Activated T-helper 1 cell treated with anti-CD3 and anti-CD28 coated beads, Interleukin-2, amount 50 U/mL, for 16 hours (primary cell): ENCODE measurements at places on chromosomes 5 and 9.
A peak's percentile ranks its signal among the peaks of the same experiment; 100 is the strongest.

GRCh38 chr5:92599217-92599810 is 981.7 kb downstream of the NR2F1-AS1 start:
- DNase-seq: no peak

- no peak for DNase-seq
Observed at GRCh38 chr5:171314728-171315385, 5.8 kb downstream of the TLX3 start.

DNA sequence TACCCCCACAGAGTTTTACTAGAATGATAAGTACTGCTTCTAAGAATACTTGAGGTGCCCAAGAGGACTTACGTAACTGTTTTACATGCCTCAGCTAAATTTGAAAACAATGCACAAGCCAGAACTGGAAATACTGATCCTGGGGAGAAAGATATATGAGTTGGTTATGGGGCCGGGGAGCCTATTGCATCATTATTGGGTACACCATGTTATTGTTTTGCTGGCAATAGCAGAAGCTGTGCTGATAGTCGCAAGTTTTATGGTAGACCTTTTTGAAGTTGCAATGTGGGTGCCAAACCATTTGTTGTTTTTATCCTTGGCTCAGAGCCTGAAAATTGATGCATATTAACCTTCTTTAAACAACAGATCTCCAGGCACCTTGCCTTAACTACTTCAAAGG is 108.4 kb upstream of the DHFR start:
- DNase-seq: no peak

DNA sequence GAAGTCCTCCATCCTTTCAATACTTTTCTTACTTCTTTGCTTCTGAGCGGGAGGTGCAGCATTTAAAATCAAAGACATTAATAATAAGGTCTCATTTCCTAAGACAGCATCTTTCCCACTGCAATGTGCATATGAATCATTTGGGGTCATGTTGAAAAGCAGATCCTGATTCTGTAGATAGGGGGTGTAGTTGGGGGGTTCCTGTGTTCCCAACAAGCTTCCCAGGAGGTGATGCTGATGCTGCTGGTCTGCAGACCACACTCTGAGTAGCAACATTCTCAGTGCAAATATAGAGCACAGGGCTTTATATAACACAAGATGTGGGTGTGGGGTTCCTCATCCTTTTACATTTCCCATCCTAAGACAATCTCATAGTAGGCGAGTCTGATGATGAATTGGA is 126.5 kb upstream of the PALM2AKAP2 start:
- no peak for DNase-seq

DNA sequence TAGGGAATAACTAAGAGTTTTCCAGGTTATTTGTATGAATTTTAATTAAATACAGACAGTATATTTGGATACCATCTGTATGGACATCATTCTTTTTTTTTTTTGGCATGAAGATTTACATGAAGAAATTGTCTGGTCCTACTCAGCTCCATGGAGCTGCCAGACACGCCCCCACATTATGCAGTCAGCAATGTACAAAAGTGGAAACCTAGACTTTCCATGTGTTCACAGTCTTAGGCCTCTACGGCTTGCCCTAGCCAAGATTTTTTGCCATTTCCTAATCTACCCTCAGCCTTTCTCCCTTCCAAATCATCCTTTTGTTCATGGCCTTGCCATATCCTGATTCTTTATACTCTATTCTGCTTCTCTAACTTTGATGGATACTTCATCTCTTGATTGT is 207.1 kb downstream of the SGCD start:
- DNase-seq: no peak

GRCh38 chr9:84919440-84919839 is 249.9 kb downstream of the NTRK2 start:
- DNase-seq: no peak

DNA sequence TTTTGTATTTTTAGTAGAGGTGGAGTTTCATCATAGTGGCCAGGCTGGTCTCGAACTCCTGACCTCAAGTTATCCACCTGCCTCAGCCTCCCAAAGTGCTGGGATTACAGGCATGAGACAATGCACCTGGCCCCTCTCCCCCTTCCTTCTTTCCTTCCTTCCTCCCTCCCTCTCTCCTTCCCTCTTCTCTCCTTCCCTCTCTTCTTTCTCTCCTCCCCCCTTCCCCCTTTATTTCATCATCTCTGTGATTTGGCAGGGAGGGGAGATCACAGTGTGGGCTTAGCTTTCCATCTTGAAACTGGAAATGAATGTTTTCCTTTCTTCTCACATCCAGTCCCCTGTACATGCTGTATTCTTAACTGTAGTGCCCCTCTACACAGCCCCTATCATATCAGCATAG is 12.7 kb downstream of the RHOBTB3 start:
- no peak for DNase-seq

- no peak for DNase-seq
Observed at GRCh38 chr5:1468247-1468612, 23.0 kb upstream of the SLC6A3 start.

DNA sequence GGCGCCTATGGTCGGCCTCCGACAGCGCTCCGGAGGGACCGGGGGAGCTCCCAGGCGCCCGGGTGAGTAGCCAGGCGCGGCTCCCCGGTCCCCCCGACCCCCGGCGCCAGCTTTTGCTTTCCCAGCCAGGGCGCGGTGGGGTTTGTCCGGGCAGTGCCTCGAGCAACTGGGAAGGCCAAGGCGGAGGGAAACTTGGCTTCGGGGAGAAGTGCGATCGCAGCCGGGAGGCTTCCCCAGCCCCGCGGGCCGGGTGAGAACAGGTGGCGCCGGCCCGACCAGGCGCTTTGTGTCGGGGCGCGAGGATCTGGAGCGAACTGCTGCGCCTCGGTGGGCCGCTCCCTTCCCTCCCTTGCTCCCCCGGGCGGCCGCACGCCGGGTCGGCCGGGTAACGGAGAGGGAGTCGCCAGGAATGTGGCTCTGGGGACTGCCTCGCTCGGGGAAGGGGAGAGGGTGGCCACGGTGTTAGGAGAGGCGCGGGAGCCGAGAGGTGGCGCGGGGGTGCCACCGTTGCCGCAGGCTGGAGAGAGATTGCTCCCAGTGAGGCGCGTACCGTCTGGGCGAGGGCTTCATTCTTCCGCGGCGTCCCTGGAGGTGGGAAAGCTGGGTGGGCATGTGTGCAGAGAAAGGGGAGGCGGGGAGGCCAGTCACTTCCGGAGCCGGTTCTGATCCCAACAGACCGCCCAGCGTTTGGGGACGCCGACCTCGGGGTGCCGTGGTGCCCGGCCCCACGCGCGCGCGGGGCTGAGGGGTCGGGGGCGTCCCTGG is 561 bp downstream of the DAPK1 start:
- DNase-seq: no peak

- DNase-seq: no peak
Observed at GRCh38 chr5:149457393-149457763, 78.3 kb upstream of the IL17B start.

GRCh38 chr5:146667633-146668272 is 151.8 kb upstream of the GPR151 start:
- no peak for DNase-seq

DNA sequence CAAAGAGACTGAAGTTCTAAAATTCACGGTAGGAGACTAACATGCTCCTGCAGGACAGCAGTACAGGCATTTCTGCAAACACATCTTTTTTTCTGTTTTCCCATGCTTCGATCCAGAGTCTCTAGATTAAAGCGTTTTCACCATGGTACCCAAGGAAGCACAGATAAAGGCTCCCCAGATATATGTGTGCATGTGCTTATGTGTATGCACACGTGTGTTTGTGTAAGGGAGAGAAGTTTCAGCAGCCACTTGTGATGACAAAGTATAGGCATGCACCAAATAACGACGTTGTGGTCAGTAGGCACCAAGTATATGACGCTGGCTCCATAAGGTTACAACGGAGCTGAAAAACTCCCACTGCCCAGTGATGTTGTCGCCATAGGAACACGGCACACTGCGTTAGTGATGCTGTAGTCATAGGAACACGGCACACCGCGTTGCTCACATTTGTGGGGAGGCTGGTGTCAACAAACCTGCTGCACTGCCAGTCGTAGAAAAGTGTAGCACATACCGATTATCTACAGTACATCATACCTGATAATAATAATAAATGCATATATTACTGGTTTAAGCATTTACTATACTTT is 21.7 kb downstream of the MED10 start:
- DNase-seq: no peak

GRCh38 chr9:79764374-79764773 is 192.6 kb downstream of the TLE4 start:
- DNase-seq: no peak

DNA sequence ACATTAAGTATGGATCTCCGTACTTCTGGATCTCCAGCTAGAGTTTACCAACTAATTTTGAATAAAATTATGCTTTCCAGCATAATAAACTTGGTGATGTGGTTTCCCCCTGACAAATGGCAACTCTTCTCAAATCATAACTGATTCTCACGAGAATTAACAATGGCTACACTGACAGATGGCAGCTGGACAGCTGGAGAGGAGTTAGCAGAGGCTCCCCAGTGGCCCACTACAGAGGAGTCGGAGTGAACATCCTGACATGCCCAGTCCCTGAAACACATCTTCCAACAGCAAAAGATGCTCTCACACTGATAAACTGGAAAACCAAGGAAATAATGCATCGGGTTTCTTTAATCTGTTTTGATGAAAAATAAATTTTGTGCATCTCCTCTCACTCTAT is 239.6 kb downstream of the MAN2A1 start:
- no peak for DNase-seq

DNA sequence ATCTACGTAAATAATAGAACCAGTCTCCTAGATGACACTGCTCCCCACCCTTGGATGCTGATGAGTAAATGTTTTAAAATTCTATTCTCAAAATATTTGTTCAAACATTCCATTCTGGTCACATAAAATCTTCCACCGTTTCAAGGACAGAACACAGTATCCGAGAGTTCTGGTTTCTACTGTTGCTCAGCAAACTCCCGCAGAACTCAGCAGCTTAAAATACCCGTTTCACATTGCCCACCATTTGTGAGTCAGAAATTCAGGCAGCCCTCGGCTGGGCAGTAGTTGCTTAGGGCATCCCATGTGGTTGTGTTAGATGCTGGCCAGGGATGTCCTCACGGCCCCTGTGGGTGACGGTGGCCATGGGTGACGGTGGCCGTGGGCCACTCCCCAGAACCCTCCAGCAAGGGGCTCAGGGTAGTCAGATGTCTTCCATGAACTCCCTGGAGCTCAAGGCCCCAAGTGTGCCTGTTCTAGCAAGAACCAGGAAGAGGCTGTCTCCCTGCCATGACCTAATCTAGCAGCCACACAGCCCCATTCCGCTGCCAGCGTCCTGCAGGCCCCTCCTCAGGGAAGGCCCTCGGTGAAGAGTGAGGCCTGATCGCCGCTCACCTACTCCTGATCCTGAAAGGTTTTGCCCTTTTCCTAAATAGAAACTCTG is 17.4 kb downstream of the MGAT1 start:
- no peak for DNase-seq

GRCh38 chr9:137480686-137481683 is 21.9 kb upstream of the NSMF start:
- no peak for DNase-seq

- DNase-seq: no peak
Observed at GRCh38 chr9:108786901-108787689, 68.7 kb downstream of the ACTL7B start.

GRCh38 chr5:6404129-6404528 is 25.8 kb upstream of the MED10 start:
- no peak for DNase-seq

GRCh38 chr9:124852829-124853531 is at the start of gene WDR38:
Gene WDR38 (plus strand): TSS chr9:124853460. CDS start chr9:124853532, 72 bp downstream.
- DNase-seq: peak; percentile 55

DNA sequence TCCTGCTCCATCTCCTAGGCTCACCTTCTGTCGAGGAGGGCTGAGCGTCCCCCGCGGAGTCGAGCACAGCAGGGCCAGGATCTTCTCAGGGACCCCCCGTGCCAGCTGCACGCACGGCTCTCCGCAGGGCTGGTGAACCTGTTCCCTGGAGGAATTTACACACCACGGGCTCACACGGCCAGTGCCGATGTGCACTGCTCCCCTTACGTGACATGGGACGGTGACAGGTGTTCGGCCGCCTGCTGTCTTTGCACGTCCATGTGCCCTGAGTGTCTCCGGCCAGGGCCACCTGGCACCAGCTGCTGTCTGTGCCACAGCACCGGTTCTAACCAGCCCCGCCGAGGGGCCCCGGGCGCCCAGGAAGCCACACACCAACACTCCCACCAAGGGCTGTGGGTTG is 8.7 kb upstream of the AGPAT2 start:
- no peak for DNase-seq

DNA sequence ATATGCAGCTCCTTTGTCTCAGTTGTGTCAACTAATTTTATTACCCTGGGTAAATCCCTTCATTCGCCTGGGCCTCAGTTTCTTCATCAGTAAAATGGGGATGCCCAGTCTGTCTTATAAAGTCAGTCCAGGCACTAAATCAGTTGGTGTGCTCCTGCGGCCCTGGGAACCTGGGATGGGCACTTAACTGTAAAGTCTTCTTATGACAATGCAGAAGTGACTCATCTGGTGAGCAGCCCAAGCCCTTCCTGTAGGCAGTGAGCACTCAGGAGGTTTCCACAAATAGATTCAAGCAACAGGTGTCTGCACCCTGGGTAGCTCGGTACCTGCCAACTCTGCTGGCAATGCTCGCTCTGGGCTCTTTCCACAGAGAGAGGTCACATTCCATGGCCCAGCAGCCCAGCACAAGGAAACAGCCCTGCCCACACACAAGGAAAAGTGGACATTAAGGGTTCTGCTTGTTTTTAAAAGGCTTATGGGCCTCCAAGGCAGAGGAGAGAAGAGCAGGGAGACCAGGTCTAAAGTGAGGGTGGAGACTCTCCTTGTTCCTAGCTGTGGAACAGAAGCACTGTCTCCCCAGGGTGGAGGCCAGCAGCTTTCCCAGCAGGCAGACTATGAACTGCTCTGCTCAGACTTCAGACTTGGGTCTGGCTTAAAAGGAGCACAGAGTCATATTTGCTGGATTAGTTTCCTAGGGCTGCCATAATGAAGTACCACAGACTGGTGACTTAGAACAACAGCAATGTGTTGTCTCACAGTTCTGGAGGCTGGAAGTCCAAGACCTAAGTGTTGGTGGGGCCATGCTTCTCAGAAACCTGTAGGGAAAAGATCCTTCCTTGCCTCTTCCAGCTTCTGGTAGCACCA is 89.7 kb upstream of the ADRA1B start:
- no peak for DNase-seq

- DNase-seq: no peak
Observed at GRCh38 chr9:14608540-14608939, 84.7 kb downstream of the ZDHHC21 start.

GRCh38 chr9:133075925-133076630 is 14.3 kb downstream of the CEL start:
- DNase-seq: no peak

- no peak for DNase-seq
Observed at GRCh38 chr5:38979535-38979934, 94.7 kb downstream of the RICTOR start.

DNA sequence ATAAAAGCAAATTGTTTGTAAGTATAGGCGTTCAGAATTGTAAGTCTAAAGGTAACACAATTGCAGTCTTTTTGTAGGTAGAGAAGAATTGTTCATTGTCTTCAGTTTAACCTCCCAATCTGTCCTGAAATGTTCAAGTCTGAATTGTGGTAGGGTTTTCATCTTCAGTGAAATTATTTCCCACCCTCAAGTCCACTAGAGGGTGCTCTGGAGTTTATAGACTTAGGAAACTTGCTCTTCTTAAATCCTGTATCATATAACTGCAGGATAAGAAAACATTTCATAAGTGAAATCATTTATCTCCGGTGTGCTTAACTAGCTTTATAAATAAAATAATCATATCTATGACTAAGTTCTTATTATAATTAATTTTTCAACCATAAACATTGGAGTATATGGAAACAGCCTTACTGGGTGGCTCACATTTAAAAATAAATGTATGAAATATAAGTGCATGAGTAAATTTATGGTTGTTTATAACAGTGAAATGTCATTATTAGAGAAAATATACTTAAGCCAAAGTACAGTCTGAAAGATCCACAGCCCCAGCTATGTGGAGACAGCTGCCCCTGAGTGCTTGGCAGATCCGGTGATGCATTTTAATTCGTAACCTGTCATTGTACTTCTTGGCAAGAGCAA is 182.4 kb upstream of the OTULINL start:
- no peak for DNase-seq
